ENCODE measurements at places on chromosomes 12 and 14.

GRCh38 chr12:124171231-124171979, 123.5 kb upstream of the RFLNA start:
- no peak for DNase-seq

DNA sequence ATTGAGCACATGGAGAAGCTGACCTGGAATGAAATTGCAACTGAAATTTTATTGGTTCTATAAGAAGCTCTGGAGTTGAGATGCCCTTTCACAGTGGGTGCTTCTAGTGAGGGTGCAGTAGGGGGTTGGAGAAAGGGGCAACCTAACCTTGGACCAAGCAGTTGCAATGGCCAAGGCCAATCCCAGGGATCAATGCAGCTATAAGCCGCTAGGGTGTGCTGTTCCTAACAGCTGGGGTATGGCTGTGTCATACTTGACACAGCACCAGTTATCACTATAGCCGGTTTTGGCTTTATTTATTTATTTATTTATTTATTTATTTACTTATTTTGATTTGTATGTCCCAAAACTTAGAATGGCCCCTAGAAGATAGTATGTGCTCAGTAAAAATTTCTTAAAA, 505.9 kb downstream of the FLRT2 start:
- DNase-seq: no peak

DNA sequence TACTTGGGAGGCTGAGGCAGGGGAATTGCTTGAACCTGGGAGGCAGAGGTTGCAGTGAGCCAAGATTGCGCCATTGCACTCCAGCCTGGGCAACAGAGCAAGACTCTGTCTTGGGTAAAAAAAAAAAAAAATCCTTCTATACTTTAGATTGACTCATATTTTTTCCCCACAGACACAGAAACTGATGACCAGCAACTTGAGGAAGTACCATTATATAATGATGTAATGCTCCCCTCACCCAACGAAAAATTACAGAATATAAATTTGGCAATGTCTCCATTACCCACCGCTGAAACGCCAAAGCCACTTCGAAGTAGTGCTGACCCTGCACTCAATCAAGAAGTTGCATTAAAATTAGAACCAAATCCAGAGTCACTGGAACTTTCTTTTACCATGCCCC, 24.3 kb upstream of the SNAPC1 start:
- no peak for DNase-seq

DNA sequence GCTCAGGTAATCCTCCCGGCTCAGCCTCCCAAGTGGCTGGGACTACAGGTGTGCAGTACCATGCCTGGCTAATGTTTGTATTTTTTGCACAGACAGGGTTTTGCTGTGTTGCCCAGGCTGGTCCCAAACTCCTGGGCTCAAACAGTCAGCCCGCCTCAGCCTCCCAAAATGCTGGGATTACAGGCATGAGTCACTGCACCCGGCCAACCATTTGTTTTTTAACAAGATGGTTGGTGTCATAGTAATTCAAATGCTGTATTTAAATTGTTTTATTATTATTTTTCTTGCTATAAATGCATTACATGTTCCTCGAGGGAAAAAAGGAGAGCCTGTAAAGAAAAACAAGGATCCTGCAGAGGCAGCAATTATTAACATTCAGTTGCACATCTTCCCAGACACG, 83.9 kb downstream of the EP400 start:
- DNase-seq: no peak

DNA sequence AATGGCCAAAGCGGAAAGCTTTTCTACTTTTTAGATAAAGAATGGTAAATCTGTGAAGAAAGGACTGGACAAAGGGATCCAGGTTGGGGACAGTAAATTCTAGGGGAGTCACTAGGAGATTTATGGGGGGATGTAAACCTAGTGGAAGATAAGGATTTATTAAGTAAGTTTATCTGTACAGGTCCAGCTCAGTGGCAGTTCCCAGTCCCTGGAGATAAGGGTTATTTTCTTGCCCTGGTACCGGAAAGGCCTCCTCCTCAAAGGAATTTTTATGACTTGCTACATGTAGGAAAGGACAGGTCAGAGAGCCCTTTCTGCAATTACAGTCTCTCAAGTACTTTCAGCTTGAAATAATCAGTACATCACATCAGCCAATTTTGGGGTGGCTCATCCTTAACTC, 72.6 kb upstream of the BICD1 start:
- DNase-seq: no peak

DNA sequence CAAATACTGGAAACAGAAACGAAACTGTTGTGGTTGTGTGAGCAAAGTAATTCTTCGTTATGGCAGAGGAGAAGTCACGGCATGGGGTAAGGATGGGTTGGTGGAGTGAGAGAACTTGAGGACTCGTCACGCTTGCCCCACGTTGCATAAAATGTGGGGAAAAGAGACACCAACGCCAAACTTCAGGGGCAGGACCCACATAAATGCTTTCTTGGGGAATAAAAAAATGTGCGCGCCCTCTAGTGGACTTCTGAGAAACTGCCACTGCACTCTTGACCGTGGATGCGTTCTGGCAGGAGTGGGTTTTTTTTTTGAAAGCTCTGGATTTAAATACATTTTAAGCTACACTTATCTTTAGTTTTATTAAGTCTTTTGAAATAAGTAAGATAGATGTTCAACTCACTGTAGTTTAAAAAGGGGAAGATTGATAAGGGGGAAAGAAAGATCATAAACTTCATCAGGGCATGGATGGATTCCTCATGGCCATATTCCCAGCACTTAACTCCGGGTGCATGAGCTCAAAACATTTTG, 4.1 kb upstream of the IGF1 start:
- DNase-seq: peak; percentile 69

DNA sequence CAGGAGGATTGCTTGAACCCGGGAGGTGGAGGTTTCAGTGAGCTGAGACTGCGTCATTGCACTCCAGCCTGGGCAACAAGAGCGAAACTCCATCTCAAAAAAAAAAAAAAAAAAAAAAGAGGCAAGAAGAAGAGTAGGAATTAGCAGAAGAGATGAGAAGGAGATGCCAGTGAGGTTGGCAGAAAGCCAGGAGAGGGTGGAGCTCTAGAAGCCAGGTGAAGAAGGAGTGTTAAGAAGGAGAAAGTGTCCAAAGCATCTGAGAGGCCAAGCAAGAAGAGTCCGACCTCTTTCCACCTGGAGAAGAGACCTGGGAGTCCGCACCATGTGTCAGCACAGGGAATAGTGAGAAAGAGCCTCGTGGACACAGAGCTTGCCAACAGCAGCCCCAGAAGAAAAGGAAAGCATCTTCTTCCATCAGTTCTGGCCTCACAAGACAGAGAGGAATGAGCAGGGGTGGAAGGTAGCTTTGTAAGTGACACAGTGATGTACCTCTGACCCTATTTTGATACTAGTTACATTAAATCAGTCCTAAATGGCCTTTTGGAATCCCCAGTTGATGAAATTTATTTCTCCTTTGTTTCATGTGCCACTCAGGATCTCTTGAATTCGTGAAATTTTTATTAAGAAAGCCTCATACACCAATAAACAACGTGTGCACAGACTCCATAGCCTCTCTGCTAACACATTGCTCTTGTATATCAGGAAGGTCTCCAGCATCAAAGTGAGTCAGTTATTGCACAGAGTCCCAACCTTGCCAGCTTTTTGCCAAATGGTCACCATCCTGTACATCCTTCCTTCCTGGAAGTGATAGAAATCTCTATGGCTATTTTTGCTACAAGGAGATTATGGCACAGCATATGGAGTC, 70.6 kb downstream of the SAMD4A start:
- DNase-seq: no peak

DNA sequence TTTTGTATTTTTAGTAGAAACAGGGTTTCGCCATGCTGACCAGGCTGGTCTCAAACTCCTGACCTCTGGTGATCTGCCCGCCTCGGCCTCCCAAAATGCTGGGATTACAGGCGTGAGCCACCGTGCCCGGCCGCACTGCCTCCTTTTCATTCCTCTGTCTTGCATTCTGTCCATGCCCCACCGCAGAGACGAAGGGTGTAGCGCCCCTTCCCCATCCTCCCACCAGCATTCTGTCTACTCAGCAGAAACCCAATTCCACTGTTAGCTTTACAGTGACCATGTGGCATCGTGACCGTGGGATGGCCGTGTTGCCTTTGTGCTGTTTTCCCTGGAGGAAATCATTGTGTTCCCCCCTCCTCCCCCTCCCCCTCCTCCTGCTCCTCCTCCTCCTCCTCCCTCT, 10.3 kb downstream of the TEX22 start:
- DNase-seq: no peak

DNA sequence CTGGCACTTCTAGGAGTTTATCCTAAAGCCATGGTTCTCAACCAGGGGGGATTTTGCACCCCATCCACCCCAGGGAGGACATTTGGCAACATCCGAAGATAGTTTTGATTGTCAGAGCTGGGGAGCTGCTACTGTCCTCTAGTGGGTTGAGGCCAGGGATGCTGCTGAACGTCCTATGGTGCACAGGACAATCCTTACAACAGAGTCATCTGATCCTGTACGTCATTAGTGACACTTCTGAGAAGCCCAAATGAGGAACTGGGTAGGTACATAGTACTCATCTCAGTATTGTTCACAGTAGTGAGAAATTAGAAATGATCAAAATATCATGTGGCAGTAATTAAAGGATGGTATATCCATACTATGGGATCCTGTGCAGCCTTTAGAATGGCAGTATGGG, 185.1 kb downstream of the CHST11 start:
- DNase-seq: no peak

- DNase-seq: no peak
Observed at GRCh38 chr14:92792885-92793284, 1.2 kb upstream of the GOLGA5 start.

DNA sequence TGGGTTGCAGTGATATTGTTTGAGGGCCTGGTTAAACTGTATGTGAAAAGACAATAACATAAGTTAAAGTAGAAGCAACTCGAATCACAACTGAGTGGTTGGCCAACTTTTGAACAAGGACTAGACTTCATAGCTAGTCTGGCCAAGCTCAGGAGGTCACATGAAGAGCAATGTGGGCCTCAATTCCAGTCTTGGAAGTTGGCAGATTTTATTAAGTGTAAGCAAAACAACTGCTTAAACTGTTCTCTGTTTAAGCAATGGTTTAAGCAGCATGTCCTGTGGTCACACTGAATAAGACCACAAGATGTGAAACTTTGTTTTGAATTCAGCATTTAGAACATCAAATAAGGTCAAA, 100.4 kb downstream of the TMTC3 start:
- DNase-seq: no peak

GRCh38 chr12:56028511-56029165, 7.8 kb downstream of the IKZF4 start:
- no peak for DNase-seq

- DNase-seq: no peak
Observed at GRCh38 chr12:54549774-54550451, 512 bp downstream of the PDE1B start.

DNA sequence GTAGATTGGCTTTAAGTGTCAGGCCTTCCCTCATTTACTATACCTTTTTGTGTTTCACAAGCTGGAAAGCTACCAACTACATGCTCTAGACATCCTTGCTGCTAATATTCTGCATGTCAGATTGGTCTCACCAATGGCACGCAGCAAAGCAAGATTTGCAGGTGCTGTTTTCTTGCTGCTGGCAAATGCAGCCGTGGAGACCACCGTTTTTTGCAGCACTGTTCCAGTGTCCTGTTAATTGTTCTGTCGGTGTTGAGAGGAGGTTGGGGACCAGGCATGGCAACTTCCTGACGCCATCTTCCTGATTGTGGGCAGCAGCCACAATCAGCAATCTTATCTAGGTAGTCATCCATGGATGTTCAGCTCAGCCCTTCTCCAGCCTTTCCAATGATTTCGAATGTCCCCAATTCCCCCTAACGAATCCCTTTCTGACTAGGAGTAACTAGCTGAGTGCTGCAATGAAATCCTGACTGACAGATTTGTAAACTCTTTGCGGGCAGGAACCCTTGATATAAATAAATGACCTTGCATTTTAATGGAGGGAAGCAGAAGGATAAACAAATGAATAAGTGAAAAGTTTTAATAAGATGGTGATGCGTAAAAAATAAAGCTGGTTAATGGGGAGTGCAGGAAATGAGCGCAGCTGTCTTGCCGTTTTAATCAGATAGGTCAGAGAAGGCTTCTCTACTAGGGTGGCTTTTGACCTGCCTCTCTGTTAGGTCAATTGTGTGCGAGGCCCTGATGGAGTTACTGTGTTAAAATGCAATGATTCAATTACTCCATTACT, 574 bp upstream of the CRADD start:
- DNase-seq: no peak

Data from spinal cord (tissue), 10 donors.